GM04503 (cell line): ENCODE measurements at places on chromosomes 4 and X.
A peak's percentile ranks its signal among the peaks of the same experiment; 100 is the strongest.

DNA sequence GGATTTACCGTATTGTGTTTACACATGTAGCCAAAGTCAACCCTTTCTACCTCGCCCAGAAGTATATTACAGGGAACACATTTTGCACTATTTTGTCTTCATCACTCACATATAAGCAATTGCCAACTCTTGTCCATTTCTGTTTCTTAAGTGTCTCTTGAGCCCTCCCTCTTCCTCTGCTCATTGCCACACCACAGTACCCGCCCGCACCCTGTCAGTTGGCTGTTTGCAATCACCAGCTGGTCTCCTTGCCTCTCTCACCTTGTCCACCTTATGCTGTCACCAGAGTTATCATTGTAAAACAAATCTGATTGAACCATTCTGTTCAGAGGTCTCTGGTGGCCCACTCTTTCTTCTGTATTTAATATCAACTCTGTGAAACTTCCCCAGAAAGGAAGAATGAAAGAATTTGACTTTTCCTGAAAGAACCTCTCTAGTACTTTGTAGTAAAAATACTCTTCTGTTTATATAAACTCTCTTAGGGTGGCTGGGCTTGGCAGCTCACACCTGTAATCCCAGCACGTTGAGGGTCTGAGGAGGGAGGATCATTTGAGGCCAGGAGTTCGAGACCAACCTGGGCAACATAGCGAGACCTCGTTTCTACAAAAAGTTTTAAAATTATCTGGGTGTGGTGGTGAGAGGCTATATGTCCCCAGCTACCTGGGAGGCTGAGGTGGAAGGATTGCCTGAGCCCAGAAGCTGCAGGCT, 50.2 kb downstream of the ING2 start:
- no peak for DNase-seq

DNA sequence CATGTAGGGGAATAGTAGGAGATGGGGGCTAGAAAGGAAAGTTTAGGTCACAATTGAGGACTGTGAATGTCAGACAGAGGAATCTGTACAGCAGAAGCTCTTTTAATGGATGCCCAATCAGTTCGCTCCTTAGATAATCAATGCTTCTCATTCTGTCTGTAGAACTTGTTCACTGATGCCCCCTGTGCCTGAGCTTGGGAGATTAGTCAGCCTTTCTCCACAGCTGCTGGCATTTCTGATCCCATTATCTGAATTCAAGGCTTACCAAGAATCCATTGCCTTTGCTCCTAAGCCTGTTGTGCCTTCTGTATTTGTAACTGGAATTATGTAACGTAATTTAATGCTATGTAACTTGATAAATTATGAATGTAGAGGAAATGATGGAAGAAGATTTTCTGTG, 53.2 kb upstream of the BBS12 start:
- no peak for DNase-seq

GRCh38 chr4:138999666-139000065, 15.9 kb upstream of the NOCT start:
- DNase-seq: no peak

- DNase-seq: peak; percentile 19
Measured at GRCh38 chr4:3491681-3492405, 28.7 kb downstream of the DOK7 start.

GRCh38 chr4:10157478-10158332, 41.1 kb upstream of the WDR1 start:
- DNase-seq: no peak

DNA sequence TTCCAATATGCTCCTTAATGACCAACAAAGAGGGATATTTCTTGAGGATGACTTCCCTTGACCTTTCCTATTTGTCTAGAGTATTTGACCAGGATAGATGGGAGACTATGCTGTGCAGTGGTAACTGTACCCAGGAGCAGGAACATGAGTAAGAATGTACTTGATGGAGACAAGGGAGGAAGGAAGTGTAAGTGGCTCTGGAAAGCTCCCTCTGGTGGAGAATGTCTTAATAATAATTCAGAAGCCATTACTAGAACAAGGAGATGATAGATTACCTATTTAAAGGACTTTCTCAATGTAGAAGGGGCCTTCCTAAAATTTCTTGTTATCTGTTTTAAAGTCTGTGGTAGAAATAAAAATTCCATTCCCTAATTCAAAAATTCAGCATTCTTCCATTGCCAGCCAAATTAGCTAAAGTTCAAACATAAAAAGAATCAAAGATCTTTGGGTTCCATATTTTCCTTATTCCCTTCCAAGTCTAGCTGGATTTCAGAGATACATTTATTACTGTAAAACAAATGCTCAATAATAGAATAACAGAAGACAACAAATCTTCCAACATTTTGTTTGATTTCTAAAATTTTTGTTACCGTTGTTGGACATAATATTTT, 83.8 kb downstream of the GRID2 start:
- DNase-seq: no peak

- DNase-seq: no peak
Measured at GRCh38 chrX:137362583-137362982, 203.3 kb upstream of the ZIC3 start.
